NCI-H460 (cell line): ENCODE measurements at places on chromosomes 5 and 9. TPM values are rescaled to one million over a fixed set of nuclear protein-coding genes. Genes with fewer than 3 reads are reported as not detected.

MARCOL gene
- 2.3 and 3.8 TPM in 2 replicates for total RNA-seq

- DNase-seq = no peak
These were observed 3.5 kb upstream of the PLAA start for GRCh38 chr9:26950521-26950920.

GRCh38 chr5:147063943-147064342, 170.9 kb upstream of the STK32A start:
- DNase-seq = no peak

DNA sequence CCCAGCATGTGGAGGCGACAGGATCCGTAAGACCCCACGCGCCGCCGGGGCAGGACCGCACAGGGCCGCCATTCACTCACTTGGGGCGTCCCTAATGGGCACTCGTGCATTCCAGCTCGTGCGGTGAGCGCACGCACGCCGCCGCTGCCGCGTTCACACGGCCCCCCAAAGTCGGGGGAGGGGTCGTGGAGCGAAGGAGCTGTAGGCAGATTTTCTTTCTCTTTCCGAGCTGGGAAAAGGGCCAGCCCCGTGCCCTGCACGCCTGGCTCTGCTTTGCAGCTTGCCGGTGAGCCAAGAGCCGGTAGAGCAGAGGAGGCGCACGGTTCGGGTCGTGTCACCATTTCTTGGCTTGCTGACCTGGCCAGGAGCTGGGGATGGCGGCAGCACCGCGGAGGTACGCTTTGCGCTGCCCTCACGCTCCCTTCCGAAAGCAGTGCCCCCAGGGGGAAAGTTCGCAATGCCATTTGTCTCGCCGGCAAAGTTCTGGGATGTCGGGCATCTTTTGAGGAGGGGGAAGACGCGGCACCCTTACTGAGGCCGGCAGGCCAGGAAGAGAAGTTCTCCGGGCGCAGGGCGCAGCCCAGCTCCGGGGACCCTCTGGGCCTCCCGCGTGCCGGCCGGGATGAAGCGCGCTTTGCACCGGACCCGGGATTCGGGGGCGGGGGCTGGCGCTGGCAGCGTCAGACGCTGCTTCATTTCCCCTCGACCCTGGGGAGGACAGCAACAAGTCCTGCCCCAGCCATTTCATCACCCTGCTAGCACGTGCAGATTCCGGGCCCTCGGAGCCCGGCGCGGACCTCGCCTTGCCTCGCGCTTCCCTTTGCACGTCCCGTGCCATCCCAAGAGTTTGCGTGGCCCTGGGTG, 898 bp downstream of the STC2 start:
- DNase-seq = no peak

GRCh38 chr5:103375863-103376591, 117.5 kb downstream of the MACIR start:
- DNase-seq = no peak

DNA sequence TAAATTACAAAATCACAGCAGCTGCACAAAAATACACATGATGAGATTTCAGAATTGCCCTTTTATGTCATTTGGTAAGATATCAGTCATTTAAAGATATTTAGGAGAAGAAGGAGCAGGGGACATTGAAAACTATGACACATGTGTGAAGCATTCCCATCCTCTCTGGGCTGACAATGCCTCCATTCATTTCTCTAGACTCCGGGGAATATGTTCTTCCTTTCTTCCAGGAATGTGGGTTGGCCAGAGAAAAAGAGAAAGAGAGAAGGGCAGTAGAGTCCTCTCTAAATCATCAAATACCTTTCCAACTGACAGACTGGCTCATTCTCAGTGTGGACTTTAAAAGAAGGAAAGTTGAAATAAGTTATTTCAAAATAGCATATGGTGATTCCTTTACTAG, 205.6 kb upstream of the ADAMTSL1 start:
- peak; percentile 47 for DNase-seq

GRCh38 chr9:19619221-19619620, 169.6 kb downstream of the SLC24A2 start:
- no peak for DNase-seq

GRCh38 chr9:82149501-82149946, 161.0 kb downstream of the SPATA31D1 start:
- DNase-seq = no peak

DNA sequence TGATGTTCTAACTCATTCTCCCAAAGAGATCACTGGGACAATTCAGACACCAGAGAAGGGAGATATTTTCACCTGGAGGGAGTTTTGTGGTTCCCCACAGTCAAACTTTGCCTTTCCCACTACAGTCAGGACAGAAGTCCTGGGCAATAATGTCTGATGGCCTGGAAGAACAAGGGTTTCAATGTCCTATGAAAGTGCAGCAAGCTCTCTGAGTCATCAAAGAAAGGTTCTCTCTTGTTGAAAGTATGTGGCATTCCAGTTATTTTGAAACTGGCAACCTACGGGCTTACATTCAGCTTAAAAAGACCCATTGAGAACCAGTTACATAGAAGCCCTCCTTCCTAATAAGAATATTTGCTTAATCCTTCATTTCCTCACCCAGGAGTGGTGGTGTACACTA, 103.9 kb downstream of the INSYN2B start:
- DNase-seq = no peak
